Glutamatergic neuron (in vitro differentiated cells): ENCODE measurements at places on chromosomes 5 and 9. TPM values are rescaled to one million over a fixed set of nuclear protein-coding genes. Genes with fewer than 3 reads are reported as not detected.

The FOXD4L6 gene
- total RNA-seq = not detected

The EQTN gene
- not detected for total RNA-seq

The GDNF gene
- 0.51 TPM for total RNA-seq

The GLDC gene
- 42.9 TPM for total RNA-seq

The RANBP17 gene
- total RNA-seq = 25.7 TPM

The PDE6A gene
- not detected for total RNA-seq

The PDCD1LG2 gene
- total RNA-seq = not detected

The DEPDC1B gene
- total RNA-seq = 8.2 TPM

The LMBRD2 gene
- total RNA-seq = 32.8 TPM

The AJM1 gene
- total RNA-seq = 15.3 TPM

The NTRK2 gene
- 2.1 TPM for total RNA-seq

The BAAT gene
- 0.54 TPM for total RNA-seq

The MAST4 gene
- total RNA-seq = 11.5 TPM

The POU5F2 gene
- total RNA-seq = 1.5 TPM
